CD8-positive, alpha-beta T cell (primary cell): ENCODE measurements at places on chromosomes 5 and 9. TPM values are rescaled to one million over a fixed set of nuclear protein-coding genes. Genes with fewer than 3 reads are reported as not detected.

Gene LCN9
- not detected for total RNA-seq

DNA sequence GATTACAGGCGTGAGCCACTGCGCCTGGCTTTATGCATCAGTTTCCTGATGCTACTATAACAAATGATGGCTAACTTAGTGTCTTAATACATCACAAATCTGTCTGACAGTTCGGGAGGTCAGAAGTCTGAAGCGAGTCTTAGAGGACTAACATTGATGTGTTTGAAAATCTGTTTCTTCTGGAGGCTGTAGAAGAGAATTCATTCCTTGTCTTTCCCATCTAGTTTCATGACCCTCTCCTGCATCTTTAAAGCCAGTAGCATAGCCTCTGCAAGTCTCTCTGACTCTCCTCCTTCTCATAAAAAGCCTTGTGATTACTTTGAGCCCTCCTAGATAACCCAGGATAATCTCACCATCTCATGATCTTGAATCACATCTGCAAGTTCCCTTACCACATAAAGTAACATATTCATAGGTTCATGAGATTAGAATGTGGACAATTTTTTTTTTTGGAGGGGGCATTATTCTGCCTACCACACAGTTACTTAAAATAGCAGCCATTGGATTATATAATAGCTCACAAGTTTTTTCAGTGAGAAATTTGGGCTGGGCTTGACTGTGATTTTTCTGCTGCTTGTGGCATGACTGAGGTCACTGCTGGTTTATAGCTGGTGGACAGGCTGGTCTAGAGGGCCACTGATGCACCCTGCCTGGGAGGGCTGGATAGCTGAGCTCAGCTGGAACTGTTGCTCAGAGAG lies 134.8 kb downstream of the FBXL7 start:
- DNase-seq, result no peak

DNA sequence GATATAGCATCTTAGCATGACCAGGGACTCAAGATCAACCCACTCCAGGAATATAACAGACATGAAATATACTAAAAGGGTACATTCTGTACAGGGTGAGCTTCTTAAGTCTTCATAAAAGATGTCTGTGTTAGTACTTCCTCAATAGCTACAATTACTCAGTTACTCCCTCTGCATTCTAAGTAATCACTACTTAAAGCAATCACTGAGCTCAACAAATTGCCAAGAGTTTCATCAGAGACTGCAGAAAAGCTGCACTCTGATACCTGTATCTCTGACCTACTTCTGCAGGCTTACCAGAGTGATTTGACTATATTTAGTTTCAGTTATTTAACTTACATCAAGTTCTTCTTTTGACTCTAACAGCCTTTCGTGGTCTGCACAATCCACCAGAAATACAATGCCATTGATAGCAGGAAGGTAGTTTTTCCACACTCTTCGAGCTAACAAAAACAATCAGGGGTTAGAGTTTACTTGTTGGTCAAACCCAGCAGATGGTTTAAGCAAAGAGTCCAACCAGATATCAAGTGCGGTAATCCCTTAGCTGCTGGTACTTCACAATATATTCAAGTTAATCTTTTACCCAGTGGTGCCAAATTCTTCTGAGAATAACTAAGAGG lies 23.3 kb downstream of the SAR1B start:
- no peak for DNase-seq

Gene CCDC192
- total RNA-seq, result not detected

Gene PCDHB8
- total RNA-seq, result not detected

Gene LECT2
- total RNA-seq, result not detected

DNA sequence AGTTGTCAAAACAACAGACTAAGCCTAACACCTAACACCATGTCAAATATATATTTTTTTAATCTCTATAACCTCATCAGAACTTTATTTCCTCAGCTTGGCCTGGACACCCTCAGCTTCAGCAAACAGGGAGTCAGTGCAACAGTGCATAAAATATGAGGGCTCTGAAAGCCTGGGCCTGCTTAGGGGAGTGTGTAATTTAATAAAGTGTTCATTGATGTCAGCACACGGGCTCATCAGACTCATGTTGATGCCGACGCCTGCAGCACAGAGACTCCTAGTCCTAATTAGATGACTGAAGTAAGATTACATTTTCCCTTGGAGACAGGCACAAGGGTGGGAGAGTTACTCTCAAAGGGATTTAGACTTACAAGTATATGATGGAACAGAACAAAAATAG lies 37.8 kb downstream of the CDH10 start:
- DNase-seq, result no peak

DNA sequence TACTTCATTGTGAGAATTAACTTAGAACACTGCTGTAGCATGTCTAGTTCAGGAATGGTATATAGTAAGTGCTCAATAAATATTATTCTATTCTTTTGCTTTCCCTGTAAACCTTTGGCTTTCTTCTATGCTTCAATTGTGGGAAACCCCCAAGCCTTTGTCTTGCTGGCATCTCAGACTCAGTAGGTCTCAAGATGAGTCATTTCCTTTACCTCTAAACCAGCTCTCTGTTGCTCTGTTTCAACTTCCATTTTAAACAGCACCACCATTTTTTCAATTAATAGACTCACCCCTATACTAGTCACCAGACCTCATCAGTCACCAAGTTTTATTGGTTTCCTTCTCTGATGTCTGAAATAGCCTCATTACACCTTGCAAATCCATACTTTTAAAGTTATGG lies 43.5 kb downstream of the DMAC1 start:
- no peak for DNase-seq

DNA sequence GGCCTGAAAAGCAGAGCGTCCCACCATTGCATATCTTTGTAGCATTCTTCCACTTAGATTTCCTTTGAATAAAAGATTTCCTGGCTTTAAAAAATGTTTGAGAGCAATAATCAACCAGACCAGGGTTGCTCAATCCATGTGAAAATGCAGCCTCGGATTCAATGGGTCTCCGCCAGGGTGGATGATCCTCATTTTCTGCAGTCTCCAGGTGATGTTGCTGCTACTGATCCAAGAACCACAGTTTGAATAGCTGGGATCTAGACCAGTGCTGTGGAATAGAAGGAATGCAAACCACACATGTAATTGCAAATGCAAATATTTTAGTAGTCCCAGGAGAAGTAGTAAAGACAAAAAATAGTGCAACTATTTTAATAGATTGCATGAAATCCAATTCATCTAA lies 317.6 kb downstream of the IRX1 start:
- no peak for DNase-seq

DNA sequence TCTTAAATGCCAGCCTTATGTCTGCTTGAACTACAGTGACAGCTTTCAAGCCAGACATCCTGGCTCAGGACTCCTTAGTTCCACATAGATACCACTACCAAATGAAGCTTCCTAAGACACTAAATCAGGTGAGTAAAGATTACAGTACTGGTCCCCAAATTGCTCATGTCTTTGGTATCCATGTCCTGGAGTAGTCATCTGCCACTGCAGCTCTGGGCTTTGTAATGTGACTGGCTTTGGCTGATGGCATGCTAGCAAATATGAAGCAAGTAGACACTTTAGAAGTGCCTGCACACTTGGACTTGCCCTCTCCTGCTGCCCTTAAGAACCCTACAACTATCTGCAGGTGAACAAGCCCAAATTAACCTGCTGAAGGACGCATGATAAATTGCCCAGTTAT lies 334.9 kb downstream of the BNC2 start:
- DNase-seq, result no peak

DNA sequence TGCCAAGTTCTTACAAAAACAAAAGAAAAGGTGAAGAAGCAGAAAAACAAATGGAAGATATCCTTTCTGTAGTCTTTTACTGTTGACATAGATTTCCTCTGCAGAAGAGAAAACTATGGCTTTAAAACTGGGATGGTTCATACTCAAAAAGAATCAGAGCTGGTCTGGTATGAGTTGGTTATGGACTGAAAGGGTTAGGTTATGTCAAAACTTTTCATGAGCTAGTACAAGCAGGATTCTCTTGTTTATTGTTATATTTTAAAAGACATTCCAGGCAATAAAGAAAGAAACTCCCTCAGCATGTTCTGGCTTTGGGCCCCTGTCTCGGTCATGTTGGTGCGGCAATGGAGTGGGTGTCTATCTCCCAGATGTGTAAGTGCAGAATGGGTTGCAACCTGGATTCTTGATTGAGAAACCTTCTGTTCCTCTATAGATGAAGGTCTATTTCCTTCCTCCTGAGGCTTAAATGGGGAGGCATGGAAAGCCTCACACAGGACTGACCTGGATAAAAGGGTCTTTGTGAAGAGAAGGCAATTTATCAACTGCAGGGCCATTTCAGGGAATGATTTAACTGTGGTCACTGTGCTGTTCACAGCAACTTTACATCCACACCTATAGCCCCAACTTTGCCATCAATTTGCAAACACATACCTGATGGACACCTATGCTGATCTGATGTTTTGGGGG lies 209.6 kb upstream of the TNC start:
- DNase-seq, result no peak

Gene DNAH5
- not detected for total RNA-seq

DNA sequence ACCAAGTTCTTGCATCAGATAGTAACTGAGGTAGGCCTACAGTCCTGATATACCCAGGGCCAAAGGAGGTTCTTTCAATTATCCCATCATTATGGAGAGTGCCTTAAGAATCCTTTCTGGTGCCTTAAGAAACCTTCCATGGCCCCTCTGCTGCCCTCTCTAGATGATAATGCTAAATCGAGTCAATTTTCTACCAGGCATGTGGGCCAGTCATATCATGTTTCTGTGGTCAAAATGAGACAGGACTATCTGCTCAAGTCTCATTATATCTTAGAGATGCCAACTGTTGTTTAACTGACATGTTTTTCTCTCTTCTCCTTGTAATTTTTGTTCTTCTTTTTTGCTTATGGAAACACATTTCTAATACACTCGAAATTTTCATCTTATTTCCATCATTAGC lies 127.6 kb downstream of the EDIL3 start:
- DNase-seq, result no peak

GRCh38 chr5:172156541-172156994 lies 31.5 kb downstream of the STK10 start:
- DNase-seq, result no peak

Gene BTNL3
- not detected for total RNA-seq

DNA sequence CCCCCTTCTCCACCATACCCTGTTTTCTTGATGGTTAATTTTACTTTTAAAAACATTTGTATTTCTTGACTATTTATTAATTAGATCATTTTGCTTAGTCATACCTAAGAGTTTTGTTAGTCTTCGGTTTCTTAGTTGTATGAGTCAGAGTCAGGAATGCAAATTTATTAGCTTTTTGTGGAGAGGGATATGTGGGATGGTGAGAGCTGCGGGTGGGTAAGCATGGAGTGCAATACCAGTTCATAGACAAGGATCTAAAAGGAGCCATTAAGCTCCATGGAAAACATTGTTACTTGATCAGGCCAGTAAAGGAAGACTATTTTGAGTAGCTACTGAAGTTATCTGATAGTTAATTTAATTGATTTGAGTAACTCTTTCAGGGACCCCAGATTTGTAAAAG lies 77.5 kb downstream of the ZSWIM6 start:
- no peak for DNase-seq

GRCh38 chr9:5621327-5621726 lies 7.6 kb upstream of the RIC1 start:
- DNase-seq, result no peak

Gene TMEM215
- not detected for total RNA-seq

DNA sequence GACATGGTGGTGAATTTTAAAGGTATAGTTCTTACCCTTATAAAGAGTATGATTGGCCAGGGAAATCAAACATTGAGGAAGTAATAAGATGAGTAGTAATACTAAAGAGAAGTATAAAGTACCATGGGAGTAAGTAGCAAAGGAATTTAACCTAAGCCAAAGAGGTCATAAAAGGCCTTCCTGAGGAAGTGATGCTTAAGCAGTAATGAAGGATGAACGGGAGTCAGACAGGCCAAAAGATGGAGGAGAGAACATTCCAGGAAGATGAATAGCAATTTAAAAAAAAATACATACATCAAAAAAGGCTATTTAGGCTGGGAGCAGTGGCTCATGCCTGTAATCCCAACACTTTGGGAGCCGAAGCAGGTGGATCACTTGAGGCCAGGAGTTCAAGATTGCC lies 29.0 kb downstream of the KLHL3 start:
- DNase-seq, result no peak

- no peak for DNase-seq
These were observed 197.5 kb downstream of the NPR3 start for GRCh38 chr5:32908641-32909040.

Gene IFNK
- total RNA-seq, result not detected

DNA sequence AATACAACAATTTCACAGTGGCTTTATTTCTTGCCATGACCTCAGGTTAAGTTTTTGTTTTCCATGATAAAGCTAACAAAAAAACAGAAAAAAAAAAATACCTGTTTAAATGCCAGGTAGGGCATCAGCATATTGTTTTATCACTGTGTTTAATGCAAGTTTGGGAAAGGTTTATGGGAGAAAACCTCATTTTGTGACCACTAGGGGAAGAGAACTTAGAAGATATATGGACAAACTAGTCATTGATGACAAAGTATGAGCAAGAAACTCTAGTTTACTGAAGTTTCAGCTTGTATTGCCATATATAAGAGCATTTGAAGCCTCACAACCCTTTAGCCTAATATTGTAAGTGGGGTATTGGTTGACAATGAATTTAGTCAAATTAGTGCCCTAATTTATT lies 1431.4 kb upstream of the CDH18 start:
- DNase-seq, result no peak

Gene PCDHGA12
- not detected for total RNA-seq

DNA sequence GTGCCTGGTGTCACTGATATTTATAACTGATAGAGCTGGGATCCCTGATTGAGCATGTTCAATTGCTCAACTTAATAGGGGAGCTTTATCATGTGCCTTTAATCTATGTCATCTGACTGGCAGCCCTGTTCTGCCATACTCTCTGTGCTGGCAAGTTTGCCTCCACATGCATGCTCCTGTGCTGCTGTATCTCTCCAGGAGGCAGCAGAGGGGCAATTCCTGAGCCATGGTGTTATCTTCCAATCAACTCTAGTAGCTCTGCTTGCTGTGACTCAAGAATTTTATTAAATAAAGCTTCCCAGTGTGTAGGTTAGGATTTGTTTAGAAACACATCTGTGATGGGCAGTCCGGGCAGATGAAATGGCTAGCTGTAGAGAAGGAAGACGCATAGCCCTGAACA lies 642.0 kb downstream of the KIF4B start:
- no peak for DNase-seq

DNA sequence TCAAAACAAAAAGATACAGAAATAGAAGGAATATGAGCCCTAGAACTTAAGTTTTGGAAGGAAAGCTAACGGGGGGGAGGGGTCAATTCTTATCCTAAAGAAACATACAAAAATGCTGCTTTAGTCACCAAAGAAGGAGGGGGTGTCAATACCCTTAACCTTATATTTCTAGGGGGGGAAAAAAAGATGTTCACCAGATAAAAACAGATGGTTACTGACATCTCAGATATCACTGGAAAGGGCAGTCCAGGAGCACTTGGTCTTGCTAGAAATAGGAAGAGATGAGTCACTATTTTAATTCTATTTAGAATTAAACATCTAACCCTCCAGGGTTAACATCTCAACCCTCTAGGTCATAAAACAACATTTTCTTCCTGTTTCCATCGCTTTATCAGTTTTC lies 1.7 kb downstream of the DIAPH1 start:
- no peak for DNase-seq

Gene TAF1L
- not detected for total RNA-seq

- DNase-seq, result no peak
These were observed 245.7 kb downstream of the PSAT1 start for GRCh38 chr9:78542491-78543181.
